A549 treated with RU486 at 1 μM for 4 hours (cell line): ENCODE measurements at places on chromosomes 12 and 14. TPM values are rescaled to one million over a fixed set of nuclear protein-coding genes. Genes with fewer than 3 reads are reported as not detected.

CTSG gene
- not detected in 5 replicates for total RNA-seq

CMKLR1 gene
- total RNA-seq, result not detected in 5 replicates

TSPAN11 gene
- total RNA-seq, result 0.03 to 0.14 TPM (median 0.04 TPM) in 4 of 5 replicates, not detected in the other

GLTP gene
- total RNA-seq, result 18.8 to 21.4 TPM (median 19.5 TPM) in 5 replicates

KIF26A gene
- 1.7 to 4.1 TPM (median 2.8 TPM) in 5 replicates for total RNA-seq

KRT73 gene
- total RNA-seq, result not detected in 5 replicates

INHBC gene
- total RNA-seq, result not detected in 5 replicates

FAM181A gene
- total RNA-seq, result not detected in 5 replicates

SLC10A1 gene
- total RNA-seq, result not detected in 5 replicates

RHOJ gene
- not detected in 5 replicates for total RNA-seq

SNAPC1 gene
- 10.0 to 19.0 TPM (median 16.2 TPM) in 5 replicates for total RNA-seq
